ENCODE measurements at places on chromosomes 4 and X. TPM values are rescaled to one million over a fixed set of nuclear protein-coding genes. Genes with fewer than 3 reads are reported as not detected.

- no peak for DNase-seq
Observed at GRCh38 chrX:9429767-9430166, 35.1 kb upstream of the TBL1X start.

DNA sequence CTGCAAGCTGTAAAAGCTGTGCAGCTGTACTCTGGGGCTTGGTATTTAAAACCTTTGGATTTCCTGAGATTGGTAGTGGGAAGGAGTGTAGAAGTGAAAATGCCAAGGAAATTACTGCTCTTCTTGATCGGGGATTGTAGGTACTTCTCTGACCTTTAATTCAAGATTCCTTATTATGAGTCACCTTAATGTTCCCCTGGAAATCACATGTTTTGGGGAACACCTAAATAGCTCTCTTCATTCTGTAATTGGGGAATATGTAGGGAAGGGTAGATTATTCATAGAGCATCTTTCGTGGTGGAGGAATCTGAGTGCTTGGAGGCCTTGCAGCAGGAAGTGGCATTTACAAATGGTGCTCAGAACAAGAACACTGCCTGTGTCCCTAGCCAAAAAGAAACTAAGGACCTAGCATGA is 137.8 kb downstream of the UCHL1 start:
- no peak for DNase-seq

DNA sequence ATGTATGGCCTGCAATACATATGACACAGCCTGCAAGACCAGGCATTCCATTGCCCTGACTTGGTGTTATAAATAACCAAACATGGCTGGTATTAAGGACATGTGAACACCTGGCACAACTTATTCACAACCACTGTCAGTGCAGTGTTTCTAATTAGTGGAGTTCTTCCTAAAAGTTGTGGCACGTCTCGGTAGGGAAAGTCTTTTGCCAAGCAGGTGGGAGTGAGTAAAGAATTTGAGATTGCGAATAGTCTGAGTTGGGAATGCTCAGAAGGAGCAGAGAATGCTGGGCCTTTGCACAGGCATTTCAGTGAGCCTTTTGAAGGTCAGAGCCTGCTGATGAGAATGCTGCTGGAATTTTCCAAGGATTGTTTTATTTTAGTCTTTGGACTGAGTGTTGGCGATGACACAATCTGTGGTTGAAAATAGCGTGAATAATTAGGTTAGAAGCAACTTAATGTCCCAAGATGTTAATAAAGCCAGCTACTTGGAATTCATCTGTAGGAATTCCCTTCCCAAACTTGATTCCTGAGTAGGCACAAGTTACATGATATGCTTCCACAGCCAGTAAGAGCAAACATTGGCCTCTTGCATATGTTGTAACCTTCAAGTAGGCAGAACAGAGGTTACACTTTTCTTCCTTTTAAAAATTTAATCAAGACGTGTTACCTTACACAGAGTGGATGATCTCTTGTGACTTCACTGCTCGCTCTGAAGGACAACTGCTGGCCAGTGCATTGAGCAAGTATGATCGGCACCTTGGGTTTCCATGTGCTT is 83.6 kb upstream of the PGRMC2 start:
- no peak for DNase-seq

DNA sequence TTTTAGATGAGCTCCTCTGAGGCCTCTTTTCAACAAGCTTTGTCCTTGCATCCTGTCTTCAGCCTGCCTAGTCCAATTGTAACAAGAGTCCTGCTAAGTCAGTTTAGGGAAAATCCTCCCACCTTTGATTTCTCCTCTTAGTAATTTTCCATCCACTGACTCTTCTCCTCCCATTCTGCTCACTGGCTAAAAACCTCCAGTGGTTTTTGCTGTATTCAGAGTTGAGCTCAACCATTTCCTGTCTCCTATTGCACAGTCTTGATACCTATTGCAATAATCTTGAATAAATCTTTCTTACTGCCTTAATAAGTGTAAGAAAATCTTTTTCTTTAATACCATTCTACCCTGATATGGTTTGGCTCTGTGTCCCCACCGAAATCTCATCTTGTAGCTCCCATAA is 117.8 kb upstream of the ENPP6 start:
- no peak for DNase-seq

GRCh38 chr4:81504112-81505003 is 32.7 kb upstream of the RASGEF1B start:
- no peak for DNase-seq

MUC7 gene
- not detected for total RNA-seq

Measured in MG63 (cell line).